ENCODE measurements at places on chromosomes 7 and 10.

DNA sequence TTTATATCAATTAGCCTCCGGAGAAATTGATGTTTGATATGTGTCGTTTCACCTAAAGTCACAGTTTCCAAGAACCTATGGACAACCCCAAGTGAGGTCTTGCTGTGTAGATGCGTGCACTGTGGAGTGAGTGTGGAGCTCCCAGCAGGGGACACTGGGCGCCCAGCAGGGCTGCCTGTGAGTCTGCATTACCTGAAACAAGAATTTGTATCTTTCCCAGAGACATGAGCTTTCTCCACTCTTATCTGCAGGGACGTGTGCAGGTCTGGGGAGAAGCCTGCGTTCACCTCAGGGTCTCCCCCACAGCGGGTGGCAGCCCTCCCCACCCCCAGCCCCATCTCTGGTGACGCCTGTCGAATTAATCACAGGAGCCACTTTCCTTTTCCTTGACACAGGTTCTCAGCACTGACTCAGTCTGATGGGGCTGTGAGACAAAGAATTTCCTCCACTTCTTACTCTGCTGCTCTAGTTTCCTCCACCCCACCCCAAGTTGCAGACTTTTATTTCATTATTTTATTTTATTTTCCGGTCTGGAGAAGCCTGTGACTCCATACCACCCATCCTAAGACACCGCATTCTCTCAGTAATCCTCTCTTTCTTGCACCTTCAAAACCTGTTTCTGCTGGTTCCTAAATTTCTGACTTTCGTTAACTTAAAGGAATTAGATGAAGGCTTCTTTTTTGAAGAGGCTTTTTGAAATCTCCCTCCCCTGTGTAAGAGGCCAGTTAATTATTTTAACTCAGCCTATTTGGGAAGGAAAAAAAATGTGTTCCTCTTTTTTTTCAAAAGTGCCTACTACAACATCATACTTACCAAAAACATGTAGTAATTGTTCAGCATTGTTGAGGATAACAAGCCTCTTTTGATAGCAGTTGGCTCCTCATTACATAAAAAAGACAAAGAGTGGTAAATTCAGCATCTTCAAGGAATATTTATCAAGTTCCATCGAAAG, 17.0 kb upstream of the INSIG1 start:
- no peak for DNase-seq

DNA sequence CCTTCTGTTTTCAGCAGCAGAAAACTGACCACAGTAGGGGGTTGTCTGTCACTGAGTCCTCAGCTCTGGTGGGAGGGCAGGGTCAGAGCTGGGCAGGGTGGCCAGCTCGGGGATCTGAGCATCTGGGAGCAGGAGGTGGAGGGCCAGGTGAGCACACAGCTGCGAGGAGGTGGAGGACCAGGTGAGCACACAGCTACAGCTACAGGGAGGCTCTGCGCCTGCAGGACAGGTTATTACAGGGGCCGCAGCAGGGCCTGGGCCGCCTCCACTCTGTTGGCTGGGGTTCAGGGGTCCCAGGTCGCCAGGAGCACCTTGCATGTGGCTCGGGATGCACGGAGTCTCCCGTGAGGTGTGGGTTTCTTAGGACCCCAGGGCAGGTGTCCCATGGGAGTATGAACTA, 52.4 kb upstream of the PRKAR1B start:
- no peak for DNase-seq

- DNase-seq = no peak
Measured at GRCh38 chr7:41205600-41205999, 497.3 kb downstream of the INHBA start.

DNA sequence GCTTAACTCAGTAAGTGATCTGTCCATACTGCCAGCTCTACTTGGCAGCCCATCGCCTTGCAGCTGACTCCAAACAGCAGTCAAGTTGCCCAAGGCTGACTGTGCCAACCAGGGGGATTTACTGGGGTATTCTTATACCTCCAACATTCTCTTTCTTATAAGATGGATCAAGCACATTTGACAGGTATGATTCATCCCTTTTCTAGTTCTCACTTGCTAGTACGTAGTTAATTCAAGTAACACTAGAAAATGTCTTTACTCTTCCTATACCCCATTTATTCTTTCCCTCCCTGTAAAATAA, 77.0 kb downstream of the SLC25A13 start:
- DNase-seq = no peak

DNA sequence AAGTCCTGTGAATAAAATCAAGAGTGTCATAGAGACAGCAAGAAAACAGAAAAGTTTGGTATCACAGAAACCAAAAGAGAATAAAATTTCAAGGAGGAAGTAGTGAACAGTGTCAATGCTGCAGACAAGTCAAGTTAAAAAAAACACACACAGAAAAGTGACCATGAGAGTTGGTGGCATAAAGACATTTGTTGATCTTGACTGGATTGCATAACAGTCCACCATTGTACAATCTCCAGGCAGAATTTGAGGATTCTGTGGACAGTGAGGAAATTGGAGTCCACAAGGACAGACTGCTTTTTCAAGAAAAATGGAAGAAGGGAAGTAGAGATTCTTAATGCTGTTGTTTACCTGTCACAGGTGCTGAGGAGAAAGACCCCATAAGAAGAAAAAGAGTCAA, 412.5 kb downstream of the PLXDC2 start:
- no peak for DNase-seq

DNA sequence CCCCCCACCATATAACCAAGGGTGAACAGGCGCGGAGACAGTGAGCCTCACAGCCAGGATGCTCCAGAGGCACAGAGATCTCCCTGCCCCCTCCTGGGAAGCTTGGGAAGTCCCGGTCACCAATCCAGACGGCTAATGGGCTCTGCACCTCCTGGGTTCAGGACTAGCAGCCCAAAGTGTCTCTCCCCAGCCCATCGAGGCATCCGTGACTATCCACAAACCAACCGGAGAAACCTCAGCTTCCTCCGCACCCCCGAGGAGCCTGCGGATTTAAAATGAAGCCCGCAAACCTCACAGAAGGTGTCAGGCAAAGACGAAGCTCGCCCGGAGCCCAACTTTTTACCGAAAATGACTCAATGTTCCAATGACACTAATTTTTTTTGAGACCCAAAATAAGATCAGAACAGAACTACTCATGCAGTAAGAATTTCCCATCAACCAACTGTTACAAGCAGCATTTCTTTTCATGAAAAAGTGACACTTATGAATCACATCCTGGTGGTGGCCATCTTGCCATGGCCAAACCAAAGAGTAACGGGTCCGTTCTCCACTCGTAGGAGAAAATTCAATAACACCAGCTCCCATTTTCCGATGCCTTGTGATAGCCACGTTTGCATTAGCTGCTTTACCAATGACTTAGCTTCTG, 6.0 kb downstream of the PDGFA start:
- no peak for DNase-seq

GRCh38 chr10:9869606-9870176, 1148.0 kb upstream of the CELF2 start:
- DNase-seq = no peak

DNA sequence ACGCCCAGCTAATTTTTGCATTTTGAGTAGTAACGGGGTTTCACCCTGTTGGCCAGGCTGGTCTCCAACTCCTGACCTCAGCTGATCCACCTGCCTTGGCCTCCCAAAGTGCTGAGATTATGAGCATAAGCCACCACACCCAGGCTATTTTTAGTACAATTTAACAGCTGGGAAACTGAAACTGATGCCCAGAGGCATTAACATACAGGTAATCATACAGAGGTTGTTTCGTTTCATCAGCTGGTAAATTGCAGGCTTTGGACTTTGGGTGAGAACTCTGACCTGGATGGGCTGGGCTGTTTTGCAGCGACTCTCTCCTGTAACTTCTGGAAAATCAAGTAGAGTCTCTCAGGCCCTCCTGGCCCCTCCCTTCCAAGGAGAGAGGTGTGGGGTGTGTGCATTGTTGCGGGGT, 6.2 kb upstream of the ACHE start:
- no peak for DNase-seq

- DNase-seq = no peak
Measured at GRCh38 chr7:25913598-25914224, 238.3 kb upstream of the NFE2L3 start.

GRCh38 chr7:106064316-106064715, 47.8 kb downstream of the SYPL1 start:
- DNase-seq = no peak

GRCh38 chr7:18570890-18571478, 75.4 kb downstream of the HDAC9 start:
- peak; percentile 79 for DNase-seq

GRCh38 chr7:142478479-142479220, 220.8 kb upstream of the PRSS58 start:
- DNase-seq = peak; percentile 72

DNA sequence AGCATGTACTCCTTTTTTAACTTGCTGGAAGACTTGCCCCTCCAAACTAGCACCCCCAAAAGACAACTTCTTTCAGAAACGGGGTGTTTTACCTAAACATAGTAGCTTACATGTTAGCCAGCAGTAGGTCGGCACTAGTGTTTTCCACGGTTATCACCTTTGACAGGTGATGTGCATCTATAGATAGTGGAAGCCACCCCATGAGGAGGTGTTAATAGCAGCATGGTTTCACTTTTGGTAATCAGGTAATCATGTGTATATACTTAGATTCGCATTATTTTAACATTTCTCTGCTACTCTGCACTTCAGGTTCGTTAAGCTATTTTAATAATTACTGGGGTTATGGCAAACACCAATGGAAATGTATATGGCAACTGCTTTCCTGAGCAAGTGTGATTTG, 17.6 kb downstream of the SRI start:
- DNase-seq = no peak
